ENCODE measurements at places on chromosomes 4 and X.
A peak's percentile ranks its signal among the peaks of the same experiment; 100 is the strongest.

GRCh38 chrX:107000013-107000515 is at the start of gene MORC4:
TSS of gene MORC4 (minus strand) at chrX:107000212. CDS start at chrX:106999969, 243 bp downstream.
- DNase-seq: peak; percentile 40

GRCh38 chrX:40012039-40012867 is 85.5 kb downstream of the BCOR start:
- DNase-seq: peak; percentile 36

DNA sequence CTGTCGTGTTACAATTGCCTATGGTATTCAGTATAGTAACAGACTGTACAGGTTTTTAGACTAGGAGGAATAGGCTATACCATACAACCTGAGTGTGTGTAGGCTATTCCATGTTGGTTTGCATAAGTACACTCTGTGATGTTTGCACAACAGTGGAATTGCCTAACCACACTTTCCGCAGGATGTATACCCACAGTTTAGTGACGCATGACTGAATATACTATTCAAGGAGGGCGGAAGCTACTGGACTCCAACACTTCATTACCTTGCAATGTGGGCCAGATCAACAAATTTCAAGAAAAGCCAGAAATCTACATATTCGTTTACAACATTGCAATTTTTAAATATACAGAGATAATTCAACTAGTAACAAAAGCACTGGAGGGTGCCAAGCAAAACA is 317.2 kb downstream of the PDGFC start:
- no peak for DNase-seq

DNA sequence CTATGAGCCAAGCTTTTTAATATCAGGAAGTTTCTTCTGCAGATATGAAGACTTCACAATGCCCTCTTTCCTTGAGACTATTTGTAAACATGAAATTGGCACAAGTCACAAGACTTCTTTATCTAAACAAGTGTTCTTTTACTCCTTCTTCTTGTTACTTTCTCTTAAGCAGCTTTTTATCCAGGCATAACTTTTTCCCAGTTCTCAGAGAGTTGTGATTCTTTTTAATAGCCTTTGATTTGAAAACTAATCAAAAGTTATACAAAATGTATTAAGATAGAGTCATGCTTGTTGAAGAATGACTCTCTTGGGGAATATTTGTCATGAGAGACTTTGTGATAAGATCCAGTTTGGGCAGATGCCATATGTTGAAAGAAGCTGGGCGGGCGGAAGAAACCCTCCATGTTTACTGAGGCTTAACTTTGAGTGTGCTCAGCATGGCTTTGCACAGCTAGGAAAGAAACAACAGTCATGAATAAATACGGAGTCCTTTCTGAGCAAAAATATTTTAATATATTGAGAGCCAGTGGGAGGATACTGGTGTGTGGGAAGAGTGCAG is 39.3 kb downstream of the SYTL5 start:
- no peak for DNase-seq

Data from AG08395 (cell line).